Non-pigmented ciliary epithelial cell (primary cell): ENCODE measurements at places on chromosomes 11 and 22.
A peak's percentile ranks its signal among the peaks of the same experiment; 100 is the strongest.

GRCh38 chr11:2561696-2562581, 117.1 kb downstream of the KCNQ1 start:
- no peak for DNase-seq

GRCh38 chr11:117816151-117816741, 8.3 kb downstream of the FXYD2 start:
- no peak for DNase-seq

DNA sequence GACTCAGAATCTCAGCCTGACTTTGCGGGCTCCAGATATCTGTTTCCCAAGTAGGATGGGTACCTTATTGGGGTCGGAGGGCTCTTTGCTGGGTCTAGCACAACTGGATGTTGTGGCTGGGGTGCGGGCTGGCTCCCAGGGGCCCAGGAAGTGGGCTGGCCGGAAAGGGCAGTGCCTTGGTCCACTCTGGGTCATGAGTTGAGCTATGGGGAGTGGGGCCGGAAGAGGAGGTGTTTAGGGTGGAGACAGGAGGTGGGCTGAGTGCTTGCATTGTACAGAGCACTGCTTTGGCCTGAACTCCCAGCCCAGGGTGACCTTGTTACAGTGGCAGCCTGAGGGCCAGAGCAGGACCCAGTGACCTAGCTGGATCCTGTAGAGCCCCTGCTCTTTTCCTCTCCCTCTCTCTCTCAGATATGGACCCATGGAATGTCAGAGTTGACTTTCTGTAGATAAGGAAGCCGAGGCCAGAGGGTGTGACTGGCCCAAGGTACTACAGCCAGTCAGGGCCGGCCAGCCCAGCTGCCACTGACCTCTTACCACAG, 13.2 kb downstream of the PHLDB1 start:
- DNase-seq: no peak

GRCh38 chr11:128859563-128860441, 7.3 kb downstream of the KCNJ1 start:
- DNase-seq: no peak

- no peak for DNase-seq
Observed at GRCh38 chr11:15500643-15501042, 385.9 kb downstream of the INSC start.

DNA sequence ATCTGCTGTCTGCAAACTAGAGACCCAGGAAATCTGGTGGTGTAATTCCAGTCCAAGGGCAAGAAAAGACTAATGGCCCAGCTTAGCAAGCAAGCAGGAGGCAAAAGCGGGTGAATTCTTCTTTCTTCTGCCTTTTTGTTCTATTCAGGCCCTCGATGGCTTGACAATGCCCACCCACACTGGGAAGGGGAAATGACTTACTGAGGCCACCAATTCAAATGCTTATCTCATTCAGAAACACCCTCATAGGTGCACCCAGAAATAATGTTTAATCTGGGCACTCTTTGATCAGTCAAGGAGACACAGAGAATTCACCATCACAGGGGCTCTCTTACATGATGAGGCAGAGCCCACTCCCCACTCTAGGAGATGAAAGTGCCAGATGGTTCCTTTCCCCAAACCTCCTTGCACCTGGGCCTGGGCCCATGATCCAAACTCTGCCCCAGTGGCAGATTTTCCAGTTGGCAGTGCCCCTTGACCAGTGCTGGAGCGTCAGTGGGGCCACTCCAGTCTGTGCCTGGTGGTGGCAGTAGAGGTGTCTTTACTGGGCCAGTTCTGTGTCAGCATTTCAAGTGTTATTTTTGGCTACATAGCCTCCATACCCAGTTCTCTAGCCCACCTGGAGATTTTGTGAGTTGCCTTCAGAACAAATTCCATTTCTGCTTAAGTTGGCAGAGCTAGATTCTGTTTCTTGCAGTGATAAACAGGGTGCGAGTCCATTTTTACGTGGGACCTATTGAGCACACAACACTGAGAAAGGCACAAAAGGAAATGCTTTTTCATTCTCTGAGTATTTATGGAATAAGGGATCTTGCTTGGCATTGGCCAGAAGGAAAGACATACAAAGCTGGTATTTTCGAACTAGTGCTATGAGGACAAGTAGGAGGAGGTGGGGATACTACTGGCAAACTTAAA, 7.5 kb downstream of the ELMOD1 start:
- no peak for DNase-seq

DNA sequence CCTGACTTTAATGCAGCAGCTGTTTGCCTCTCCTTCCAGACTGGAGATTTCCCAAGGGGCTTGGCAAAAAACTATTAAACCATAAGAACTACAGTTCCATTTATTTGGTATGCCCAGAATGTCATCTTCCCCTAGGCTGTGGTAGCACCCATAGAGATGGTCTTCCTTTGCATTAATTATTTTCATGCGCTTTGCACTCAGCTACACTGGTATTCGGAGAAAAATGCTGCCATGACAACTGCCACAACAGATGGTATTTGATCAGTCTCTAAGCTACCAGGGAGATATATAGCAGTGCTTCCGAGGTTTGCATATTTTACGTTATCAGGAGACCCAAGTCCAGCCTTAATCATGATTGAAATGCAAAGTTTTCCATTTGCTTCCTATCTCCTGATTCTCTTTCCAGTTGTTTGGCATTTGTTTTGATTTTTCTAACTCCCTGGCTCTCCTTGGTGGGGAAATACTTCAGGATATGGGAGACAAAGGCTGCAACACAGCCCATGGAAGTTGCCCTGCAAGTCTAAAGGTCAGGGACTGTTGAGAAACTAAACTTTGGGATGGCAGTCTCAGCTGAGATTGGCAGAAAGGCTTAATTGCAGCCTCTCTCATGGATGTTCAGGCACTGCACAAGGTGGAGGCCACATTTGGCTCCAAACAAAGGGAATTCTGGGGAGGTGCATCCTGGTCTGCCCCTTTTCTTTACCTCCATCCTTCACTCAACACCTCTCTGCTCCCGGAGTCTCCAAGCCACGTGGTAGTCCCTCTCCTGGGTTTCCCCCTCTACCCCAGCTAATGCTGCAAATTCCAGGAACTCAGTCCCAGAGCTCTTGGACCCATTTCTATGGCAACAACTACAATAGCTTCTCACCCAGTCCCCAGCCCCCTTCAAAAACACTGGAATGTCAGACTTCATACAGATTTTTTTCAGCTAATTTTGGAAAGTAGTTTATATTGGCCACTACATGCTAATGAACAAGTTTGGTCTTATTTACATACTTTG, 151.8 kb downstream of the NAV2 start:
- no peak for DNase-seq

DNA sequence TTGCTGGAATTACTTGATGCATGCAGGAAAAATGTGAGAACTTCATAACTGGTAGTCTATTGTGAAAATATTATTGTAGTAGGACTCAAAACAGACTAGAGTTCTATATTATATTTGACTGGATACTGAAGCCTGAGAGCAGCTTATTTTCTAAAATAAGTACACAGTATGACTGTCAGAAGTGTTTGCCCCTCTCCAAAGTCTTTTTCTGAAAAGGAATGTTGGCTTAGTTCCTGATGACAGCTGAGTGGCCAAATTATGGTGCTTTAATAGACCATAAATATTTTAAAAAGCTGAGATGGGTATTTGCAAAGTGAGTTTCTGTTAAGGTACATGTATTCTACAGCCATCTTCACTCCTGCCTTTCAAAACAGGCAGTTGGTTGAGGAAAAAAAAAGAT, 13.1 kb downstream of the ZBED5 start:
- DNase-seq: no peak

GRCh38 chr22:44451016-44451415, 47.0 kb downstream of the RTL6 start:
- DNase-seq: no peak

GRCh38 chr11:112694813-112695212, 266.4 kb upstream of the NCAM1 start:
- no peak for DNase-seq

DNA sequence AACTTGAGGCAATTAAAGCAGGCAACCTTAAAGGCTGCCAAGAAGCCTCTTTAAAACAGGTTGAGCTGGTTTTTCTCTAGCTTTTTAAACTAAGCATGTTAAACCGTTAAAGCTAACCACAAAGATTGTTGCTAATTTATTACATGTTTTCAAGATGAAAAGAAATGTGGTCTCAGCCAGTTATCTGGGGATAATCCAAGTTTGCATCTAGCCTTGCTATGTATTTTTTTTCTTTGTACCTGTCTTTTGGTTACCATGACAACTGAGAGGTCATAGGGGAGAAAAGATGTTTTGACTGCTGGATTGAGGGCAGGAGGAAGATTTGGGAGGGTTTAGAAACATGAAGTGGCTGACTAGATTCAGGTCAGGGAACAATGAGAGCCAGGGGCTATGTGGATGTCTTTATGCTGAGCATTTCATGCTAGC, 19.2 kb upstream of the PGM2L1 start:
- no peak for DNase-seq

DNA sequence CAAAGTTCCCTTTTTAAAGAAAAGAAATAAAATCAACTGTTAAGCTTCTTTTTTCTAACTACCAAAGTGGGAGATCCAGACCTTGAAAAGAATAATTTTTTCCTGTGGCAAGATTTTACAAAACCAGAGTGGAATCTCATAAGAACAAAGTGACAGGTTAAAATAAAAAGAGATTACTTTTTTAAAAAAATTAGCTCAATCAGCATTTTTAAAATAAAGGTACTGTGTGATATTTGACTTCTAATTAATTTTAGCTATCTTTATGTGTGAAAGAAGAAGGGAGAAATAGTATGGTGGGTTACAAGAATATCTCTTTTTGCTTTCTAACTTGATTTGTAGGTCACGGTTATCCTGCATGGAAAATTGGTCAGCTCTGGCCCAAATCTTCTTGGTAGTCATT, 92.8 kb upstream of the ALKBH3 start:
- DNase-seq: no peak

DNA sequence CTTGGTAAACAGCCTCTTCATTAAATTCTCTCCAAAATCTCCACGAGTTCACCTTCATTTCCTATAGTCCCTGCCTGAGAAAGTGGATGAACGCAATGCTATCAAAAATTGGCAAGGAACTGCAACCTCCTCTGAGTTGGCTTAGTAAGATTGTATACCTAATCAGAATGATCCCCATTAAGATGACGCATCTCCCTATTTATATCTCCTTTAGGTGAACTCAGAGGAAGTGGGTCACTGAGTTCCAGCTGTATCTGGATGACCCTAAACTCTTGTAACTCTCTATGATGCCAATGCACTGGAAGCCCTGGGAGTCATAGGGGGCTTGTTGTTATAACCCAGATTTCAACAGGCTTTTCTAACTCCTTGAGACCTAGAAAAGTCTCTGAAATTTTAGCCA, 48.2 kb downstream of the OR10A6 start:
- no peak for DNase-seq

- peak; percentile 41 for DNase-seq
Observed at GRCh38 chr11:77542296-77542695, 47.5 kb upstream of the AQP11 start.

DNA sequence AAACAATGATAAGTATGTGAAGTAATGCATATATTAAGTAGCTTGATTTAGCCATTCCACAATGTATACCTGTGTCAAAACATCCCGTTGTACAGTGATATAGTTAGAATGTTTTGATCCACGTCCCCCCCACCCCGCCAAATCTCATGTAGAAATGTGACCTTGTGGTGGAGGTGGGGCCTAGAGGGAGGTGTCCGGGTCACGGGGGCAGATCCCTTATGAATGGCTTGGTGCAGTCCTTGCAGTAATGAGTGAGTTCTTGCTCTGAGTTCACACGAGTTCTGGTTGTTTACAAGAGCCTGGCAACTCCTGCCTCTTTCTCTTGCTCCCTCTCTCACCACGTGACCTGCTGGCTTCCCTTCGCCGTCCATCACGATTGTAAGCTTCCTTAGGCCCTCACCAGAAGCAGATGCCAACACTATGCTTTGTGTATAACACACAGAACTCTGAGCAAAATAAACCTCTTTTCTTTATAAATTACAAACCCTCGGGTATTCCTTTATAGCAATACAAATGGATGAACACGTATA, 41.6 kb downstream of the FANCF start:
- no peak for DNase-seq

DNA sequence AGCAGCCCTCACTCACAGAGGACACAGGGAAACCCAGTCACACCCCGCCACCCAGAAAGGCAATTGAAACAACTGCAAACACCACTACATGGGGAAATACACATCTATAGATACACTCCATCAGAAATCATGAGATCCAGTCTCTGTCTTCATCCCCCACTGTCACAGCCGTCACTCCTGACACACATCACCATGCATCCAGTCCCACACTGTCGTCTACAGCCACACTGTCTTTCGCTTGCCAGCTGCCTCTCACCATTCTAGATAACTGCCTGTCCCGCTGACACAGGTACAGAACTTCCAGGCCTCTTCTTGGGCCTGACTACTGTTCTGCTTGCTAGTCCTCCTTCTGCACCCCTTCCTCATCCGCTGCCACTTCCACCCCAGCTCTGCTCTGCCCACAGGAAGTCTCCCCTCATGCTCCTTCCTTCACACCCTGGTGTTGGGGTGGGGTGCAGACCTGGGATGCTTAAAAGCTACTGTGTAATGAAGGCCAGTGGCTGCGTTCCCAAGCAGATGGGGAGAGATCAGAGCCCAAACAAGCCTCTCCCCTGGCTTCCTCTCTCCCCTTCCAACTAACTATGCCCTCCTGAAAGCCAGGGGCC, 42.6 kb downstream of the SLC22A12 start:
- no peak for DNase-seq

DNA sequence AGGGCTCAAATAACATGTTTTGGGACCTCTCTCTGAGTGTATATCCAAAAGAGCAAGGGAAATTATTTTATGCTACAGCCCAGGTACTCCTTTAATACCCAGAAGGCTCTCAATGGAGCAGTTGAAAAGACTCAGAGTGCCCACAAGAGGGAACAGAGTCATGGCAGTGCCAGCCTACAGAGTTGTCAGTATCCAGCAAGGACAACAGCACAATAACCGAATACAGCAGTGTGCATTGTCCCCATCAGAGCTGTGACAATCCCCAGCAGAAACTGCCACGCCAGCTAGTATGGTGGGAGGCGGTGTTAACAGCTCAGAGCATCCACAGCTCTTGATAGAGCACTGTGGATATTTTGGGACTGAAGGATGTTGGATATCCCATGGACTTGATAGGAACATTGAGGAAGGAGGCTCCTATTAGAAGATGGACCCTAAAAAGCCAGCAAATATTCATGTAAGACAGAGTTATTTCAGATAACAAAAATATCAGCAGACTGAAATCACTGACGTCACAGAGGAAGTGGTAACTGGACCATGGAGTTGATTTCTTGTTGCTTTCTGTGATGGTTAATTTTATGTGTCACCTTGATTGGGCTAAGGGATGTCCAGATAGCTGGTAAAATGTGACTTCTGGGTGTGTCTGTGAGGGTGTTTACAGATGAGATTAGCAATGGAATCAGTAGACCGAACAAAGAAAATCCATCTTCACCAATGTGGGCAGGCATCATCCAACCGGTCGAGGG, 17.7 kb upstream of the PAFAH1B2 start:
- DNase-seq: no peak

- no peak for DNase-seq
Observed at GRCh38 chr11:69375316-69376154, 81.6 kb downstream of the MYEOV start.
